ENCODE measurements at places on chromosomes 4 and X.
A peak's percentile ranks its signal among the peaks of the same experiment; 100 is the strongest.

- no peak for DNase-seq
These were observed 3.1 kb downstream of the PHEX start for GRCh38 chrX:22035236-22035635.

- DNase-seq, result no peak
These were observed 44.0 kb downstream of the ARHGEF6 start for GRCh38 chrX:136736690-136737089.

DNA sequence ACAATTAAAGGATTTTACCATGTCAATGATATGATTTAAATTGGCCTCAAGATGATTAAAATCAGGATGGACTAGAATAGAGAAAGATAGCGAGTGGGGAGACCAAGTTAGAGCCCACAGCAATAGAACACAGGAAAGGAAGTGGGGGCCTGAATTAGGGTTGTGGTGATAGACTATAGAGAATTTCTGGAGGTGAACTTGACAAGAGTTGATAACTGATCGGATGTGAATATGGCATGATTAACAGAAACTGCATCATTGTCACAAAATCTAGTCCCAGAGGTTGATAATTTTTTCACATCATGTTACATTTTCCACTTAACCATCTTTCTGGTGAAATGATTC is 26.3 kb upstream of the TRPC3 start:
- no peak for DNase-seq

GRCh38 chr4:52853351-52853750 is 8.8 kb upstream of the RASL11B start:
- no peak for DNase-seq

DNA sequence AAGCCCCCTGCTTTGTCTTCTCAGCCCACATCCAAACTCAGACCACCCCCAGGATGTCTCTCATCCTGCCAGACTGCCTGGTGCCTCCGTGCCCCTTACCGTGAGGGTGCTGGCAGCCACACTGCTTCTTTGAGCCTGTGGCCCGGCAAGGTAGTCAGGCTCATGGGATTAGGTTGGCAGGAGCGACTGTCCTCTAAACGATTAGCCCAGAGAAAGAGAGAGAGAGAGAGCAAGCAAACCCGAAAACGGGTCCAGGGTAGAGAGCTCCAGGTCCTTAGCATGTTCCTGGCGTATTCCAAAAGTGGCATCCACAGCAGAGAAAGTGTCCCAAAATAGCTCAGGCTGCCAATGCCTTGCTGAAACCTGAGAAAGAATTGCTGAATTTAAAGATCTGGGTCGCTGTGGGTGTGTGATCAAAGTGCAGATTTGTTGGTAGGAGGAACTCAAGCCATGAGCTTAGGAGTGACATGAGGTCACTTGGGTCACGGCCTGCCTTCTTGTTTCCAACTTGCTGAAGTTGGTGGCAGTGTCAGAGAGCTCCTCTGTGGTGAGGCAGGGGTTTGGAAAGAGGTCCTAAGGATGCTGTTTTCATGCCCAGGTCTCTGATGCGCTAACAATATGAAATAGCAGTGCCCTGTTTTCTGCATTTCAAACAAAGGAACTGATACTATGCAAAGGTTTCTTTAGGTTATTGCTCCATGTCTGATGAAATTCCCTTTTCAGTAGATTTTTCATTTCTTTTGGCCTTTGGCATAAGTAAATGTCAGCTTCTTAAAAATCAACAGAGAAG is 81.6 kb downstream of the RTL9 start:
- no peak for DNase-seq

GRCh38 chr4:41098093-41099048 is 116.0 kb downstream of the APBB2 start:
- DNase-seq, result no peak

DNA sequence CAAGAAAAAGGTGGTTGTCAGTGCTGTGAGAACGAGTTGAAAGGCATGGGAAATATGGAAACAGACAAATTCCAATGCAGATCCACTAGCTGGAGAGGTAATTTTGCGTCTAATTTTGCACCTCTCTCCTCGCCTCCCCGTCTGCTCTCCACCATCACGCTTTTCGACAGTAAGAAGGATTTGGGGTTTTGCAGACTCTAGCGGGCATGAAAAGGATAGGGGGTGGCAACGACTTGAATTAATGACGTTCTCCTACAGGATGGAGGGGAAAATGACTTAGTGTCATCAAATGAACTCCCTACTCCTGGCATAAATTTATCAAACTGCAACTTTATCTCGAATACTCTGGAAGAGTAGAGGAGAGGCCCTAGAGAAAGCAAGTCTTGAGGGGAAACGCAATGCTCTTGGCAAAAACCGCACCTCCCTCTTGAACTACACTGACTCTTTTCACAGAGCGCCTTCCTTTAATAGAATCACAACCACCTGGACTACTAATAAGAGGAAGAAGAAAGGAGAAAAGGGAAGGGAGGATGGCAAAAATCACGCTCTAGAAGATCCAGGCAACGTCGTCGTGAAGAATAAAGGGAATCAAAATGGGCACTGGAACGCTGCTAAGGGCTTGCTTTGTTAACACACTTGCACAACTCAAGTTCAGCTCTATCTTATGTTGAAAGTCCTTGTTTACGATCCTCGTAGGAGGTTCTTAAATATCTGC is 871 bp upstream of the SLITRK2 start:
- DNase-seq, result no peak

GRCh38 chr4:10983268-10983667 is 298.7 kb upstream of the CLNK start:
- peak; percentile 65 for DNase-seq

DNA sequence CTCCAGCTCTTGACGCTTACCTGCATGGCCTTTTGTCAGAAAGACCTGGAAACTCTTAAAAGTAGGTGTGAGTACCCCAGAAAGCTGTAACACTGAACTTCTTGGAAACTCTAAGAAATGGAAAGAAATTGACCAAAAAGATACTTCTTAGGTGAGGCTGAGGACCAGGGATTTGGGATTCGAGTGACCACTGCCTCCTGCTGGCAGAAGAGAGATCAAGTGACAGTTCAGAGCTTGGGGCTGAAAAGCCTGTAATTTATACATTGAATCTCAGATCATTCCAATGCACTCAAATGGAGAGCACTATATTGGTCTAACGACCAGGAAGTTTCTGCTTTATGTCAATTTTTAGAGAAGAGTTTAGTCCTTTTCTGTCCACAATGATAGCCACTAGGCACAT is 204.6 kb downstream of the PDGFRA start:
- peak; percentile 11 for DNase-seq

GRCh38 chr4:168128601-168129000 is 36.3 kb downstream of the ANXA10 start:
- no peak for DNase-seq

DNA sequence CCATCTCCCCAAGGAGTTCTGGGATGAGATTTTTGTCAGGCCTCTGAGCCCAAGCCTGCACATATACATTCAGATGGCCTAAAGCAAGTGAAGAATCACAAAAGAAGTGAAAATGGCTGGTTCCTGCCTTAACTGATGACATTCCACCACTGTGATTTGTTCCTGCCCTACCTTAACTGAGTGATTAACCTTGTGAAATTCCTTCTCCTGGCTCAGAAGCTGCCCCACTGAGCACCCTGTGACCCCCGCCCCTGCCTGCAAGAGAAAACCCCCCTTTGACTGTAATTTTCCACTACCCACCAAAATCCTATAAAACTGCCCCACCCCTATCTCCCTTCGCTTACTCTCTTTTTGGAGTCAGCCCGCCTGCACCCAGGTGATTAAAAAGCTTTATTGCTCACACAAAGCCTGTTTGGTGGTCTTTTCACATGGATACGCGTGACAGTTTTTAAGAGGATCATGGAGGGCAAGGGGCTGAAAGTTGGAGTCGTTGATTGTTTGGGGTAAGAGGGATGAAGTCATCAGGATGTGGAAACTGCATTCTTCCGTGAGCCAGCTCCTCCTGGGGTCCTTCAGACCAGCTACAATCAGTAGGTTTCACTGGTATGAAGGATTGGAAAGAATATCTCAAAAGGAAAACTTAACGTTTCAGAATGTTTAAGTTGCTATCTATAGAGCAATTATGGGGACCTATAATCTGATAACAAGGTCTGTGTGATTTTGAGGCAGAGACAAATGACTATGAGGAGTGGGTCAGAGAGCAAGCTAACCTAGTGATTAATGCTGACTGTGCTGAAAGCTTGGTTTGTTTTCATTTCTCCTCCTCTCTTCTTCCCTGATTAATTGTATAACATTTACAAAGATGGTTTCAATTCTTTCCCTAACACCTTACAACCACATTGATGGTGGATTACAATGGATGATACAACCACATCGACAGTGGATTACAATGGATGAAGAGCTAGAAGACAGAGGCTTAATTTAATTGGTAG is 28.6 kb upstream of the MAGEA11 start:
- DNase-seq, result no peak

- no peak for DNase-seq
These were observed 32.0 kb downstream of the LIMCH1 start for GRCh38 chr4:41569961-41570360.

DNA sequence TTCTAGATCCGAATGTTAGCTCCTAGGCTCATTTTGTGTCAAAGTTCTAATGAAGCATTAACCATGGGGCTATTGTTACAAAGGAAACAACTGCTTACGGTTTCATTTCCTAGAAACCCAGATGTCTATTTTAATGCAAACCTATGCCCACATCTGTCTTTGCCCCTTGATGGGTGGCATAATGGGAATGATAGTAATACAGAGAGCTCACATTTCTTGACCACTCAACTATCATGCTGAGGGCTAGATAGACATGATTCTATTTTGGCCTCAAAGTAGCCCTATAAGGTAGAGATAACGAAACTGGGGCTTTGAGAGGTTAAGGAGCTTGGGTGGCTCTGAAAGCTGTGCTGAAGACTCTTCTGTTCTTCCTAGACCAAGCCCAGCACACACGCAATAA is 1.9 kb downstream of the TLR7 start:
- DNase-seq, result peak; percentile 18

DNA sequence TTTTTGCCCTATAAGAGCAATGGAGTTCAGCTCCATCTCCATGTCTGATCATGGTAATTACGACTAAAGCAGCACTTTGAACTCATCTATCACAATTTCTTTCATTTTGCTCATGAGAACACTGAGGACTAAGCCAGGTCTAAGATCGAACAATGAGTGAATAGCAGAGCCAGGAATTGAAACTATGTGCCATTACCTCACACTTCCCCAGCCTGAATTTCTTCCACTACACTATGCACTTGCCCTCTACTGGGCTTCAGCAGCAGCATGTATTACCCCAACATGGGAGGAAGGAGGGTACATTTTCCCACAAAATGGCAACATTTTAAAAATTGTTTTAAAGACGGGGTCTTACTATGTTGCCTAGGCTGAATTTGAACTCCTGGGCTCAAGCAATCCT is 274.7 kb upstream of the FGF13 start:
- DNase-seq, result no peak
